Activated CD4-positive, alpha-beta T cell treated with anti-CD3 and anti-CD28 coated beads, Interleukin-2, amount 10 ng/mL, durations not matched to agents 24 days and 14 days (primary cell): ENCODE measurements at places on chromosomes 5 and 9. TPM values are rescaled to one million over a fixed set of nuclear protein-coding genes. Genes with fewer than 3 reads are reported as not detected.
A peak's percentile ranks its signal among the peaks of the same experiment; 100 is the strongest.

EQTN gene
- not detected in 2 replicates for total RNA-seq

ADAMTS12 gene
- total RNA-seq, result not detected in 2 replicates

CDHR2 gene
- 0.35 and 0.45 TPM in 2 replicates for total RNA-seq

LCN6 gene
- not detected in 2 replicates for total RNA-seq

NDUFA8 gene
- total RNA-seq, result 50.4 and 51.9 TPM in 2 replicates

CD274 gene
- 52.1 and 57.6 TPM in 2 replicates for total RNA-seq

MSMP gene
- 0.88 TPM in 1 of 2 replicates, not detected in the other for total RNA-seq

HSD17B4 gene
- 52.5 and 70.4 TPM in 2 replicates for total RNA-seq

POLK gene
- total RNA-seq, result 40.4 and 41.6 TPM in 2 replicates

PPP2R2B gene
- 0.12 TPM in 1 of 2 replicates, not detected in the other for total RNA-seq

FAM153A gene
- total RNA-seq, result 12.8 and 13.1 TPM in 2 replicates

DNAH5 gene
- total RNA-seq, result not detected in 2 replicates

KCNIP1 gene
- not detected in 2 replicates for total RNA-seq

LCN15 gene
- not detected in 2 replicates for total RNA-seq

ZFP37 gene
- 0.30 and 0.33 TPM in 2 replicates for total RNA-seq

MEIKIN gene
- not detected in 2 replicates for total RNA-seq

LTC4S gene
- total RNA-seq, result 0.88 and 1.6 TPM in 2 replicates

GRCh38 chr9:126166291-126166690 is 160.3 kb upstream of the MVB12B start:
- no peak for DNase-seq

DNA sequence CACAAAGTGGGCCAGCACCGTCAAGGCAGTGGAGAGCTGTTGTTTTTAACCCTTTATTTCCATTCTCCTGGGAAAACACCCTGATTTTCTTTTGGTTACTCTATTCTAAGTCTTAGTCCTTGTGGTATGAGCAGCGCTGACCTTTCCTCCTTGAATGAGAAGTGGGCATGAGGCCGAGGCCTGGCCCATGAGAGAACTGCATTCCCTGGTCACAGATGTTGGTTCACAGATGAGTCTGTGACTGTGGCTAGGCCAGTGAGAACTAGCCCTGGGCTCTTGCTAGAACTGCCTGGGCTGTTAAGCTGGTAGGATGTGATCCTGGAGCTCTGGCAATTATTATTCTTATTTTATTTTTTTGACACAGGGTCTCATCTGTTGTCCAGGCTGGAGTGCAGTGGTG is 71.7 kb upstream of the KLF9 start:
- DNase-seq, result no peak

- DNase-seq, result no peak
These were observed 4.1 kb downstream of the IL4 start for GRCh38 chr5:132677682-132678400.

DNA sequence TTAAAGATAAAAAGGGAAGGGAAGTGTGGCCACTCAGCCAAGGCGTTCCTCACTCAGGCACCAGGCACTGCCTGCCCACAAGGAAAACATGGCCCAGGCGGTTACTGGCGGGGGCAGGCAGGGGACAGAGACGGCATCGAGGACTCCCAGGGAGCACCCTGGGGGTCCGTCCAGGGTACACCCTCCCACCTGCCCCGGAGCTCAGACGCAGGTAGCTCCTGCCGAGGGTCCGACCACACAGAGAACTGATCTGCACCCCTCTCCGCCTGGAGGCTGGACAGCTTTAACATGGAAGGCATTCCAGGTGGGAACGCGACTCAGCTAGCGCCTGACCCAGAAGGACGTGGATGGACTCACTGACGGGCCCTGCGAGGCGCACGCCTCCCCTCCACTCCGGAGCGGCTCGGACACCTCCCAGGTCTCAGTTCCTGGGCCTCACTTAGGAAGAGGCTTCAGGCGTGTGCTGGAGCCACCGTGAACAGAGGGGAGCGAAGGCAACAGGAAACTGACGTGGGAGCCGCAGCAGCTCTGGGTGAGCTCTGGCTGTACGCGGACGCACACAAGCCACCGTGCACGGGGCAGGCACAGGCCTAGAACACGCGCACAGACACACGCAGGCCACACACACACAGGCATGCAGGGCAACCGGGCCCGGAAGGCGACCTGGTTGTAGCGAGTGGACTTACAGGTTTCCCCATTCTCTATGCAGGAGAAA is 47.5 kb downstream of the NKD2 start:
- no peak for DNase-seq

DNA sequence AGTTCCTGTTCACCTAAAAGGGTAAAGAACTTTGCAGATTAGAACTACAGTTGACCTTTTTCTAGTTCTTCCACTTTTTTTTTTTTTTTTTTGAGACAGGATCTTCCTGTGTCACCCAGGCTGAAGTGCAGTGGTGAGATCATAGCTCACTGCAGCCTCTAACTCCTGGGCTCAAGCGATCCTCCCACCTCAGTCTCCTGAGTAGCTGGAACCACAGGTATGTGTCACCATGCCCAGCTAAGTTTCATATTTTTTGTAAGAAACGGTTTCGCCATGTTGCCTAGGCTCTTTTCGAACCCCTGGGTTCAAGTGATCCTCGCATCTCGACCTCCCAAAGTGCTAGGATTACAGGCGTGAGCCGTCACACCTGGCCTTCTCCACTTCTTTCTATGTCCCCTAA is 39.7 kb upstream of the TNFAIP8 start:
- peak; percentile 77 for DNase-seq

GRCh38 chr9:77010527-77010926 is 8.9 kb upstream of the FOXB2 start:
- DNase-seq, result no peak

GRCh38 chr9:93815677-93816076 is 139.5 kb downstream of the BARX1 start:
- DNase-seq, result no peak

DNA sequence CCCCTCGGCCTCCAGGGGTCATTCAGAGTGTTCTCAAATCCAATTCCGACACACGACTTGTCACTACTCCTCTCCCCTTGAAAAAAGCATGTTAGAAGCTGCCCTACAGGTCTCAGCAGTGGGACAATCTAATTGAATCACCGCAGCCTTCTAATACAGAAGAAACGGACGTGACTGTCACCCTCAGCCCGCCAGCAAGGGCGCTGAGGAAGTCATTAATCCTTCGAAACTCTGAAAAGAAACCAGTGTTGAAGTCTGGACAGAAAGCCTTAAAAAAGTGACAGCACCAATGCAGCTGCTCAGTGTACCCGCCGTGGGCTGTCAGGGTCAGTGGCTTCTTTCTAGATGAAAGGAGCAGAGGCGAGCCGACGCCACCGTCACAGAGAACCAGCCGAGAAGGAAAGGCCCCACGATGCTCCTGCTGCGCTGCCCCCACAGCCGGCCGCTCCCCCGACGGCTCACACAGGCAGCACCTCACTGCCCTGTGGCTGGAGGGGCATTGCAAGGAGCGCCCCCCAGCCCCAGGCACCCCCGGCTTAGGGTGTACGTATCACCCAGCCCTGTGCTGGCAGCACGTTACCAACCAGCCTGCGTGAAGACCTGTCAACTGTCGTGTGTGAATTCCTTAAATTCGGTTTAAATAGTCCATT is 5.7 kb downstream of the BRD3OS start:
- DNase-seq, result no peak

- no peak for DNase-seq
These were observed 148.4 kb upstream of the CLINT1 start for GRCh38 chr5:158007336-158007735.

DNA sequence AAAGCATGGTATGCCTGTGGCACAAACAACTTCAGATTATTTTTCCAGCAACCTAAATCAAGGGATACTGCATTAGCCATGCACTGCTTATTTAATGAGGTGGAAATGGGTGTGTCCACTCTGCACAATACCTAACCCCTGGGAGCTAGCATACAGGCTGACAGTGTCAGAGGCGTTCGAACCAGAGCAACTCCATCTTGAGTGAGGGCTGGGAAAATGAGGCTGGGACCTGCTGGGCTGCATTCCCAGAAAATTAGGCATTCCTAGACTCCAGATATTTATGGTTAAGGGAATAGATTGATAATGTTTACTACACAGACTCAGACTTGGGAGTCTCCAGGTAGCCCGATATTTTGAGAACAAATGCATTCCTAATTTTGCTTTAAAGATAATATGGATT is 2.8 kb downstream of the FGF1 start:
- no peak for DNase-seq

GRCh38 chr9:9498846-9499245 is 1114.0 kb downstream of the PTPRD start:
- no peak for DNase-seq

- DNase-seq, result no peak
These were observed 75.1 kb downstream of the HSD17B4 start for GRCh38 chr5:119527351-119527750.

- DNase-seq, result no peak
These were observed 107.4 kb downstream of the JAKMIP2 start for GRCh38 chr5:147675168-147675567.

DNA sequence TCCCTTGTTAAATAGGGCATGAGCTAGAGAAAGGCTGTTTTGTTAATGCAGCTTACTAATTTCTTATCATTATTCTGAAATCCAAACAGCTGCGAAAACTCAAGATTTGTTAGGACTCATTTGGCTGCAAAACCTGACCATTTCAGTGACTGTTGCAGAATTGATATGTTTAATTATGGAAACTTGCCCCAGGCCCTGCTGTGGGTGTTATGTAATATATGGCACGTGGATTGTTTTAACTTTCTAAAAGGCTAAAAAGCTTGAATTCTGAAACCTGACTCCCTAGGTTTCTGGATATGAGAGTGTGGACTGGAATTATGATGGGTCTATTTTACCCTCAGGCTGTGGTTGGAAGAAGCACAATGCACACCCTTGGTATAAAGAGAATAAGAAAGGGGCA is 4.4 kb downstream of the IL9 start:
- no peak for DNase-seq

GRCh38 chr5:111749303-111750026 is 7.5 kb downstream of the NREP start:
- DNase-seq, result no peak

- no peak for DNase-seq
These were observed 211.8 kb upstream of the RASEF start for GRCh38 chr9:83274787-83275186.

GRCh38 chr5:3345195-3345594 is 250.4 kb upstream of the IRX1 start:
- no peak for DNase-seq

DNA sequence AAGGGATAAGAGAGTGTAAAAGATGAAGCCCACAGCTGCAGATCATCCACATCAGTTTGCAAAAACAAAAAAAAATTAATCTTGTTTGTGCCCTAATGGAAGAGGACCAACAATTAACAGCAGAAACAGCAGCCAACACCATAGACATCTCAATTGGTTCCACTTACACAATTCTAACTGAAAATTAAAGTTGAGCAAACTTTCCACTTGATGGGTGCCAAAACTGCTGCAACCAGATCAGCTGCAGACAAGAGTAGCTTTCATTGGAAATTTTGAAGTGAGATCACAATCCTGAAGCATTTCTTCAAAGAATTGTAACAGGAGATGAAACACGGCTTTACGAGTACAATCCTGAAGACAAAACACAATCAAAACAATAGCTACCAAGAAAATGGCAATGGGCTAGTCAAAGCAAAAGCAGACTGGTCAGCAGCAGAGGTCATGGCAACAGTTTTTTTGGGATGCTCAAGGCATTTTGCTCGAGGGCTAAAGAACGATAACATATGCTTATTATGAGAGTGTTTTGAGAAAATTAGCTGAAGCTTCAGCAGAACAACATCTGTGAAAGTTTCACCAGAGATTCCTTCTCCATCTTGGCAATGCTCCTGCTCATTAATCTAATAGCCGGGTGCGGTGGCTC is 4.1 kb upstream of the RBM27 start:
- no peak for DNase-seq

GRCh38 chr5:172171118-172171517 is 16.9 kb downstream of the STK10 start:
- no peak for DNase-seq

DNA sequence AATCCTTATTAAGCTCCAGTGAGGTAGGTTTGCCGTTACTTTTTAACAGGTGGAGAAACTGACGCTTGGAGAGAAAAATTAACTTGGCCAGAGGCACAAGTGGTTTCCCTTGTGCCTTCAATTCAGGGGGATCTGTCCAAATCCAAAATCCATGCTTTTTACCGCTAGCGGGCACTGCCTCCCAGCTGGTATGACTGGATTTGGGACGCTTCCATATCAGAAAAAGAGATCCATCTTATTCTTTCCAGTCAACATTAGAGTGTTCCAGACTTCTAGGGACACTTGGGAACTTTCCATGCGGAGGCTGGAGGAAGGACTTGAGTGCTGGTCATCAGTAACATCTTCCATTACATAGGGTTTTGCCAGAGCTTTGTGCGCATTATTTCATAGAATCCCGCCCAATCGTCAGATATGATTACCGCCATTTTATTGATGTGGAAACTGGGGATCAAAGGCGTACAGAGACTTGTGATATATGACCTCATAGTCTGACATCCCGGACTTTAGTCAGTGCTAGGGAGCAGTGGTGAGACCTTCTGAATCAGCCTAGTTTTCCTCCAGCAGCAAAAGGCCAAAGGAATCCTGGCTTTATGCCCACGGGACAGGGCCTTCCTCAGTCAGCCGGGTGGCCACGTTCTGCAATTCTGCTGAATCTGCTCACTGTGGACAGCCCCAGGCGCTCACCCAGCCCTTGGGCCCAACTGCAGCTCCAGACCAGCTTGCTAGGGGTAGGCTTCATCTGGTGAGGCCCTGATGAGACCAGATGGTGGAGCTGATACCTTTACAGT is 1.1 kb upstream of the GNPDA1 start:
- DNase-seq, result no peak

GRCh38 chr5:18236386-18236785 is 602.1 kb downstream of the TAF11L14 start:
- DNase-seq, result no peak

GRCh38 chr9:20243841-20244240 is 378.5 kb downstream of the MLLT3 start:
- DNase-seq, result no peak
